Inflammatory macrophage (primary cell): ENCODE measurements at places on chromosomes 1 and 21.

- no peak for DNase-seq
Measured at GRCh38 chr1:53585565-53585964, 126.4 kb downstream of the DMRTB1 start.

DNA sequence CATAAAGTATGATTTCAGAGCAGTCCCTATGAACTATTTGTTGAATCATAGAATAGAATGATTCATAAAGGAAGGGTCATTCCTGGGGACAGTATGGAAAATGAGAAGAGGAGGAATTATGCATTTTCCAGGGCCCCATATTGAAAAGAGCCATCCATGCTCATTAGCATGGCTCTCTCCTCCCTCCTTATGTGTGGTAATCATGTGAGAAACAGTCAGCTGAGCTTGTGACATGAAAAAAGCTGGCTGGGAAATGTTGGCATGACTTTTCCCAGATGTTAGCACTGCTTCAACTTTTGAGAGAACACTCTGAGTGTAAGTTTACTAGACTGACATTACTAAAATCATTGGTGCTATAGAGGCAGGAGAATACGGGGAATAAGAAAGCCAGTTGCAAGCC, 16.1 kb downstream of the TRIM67 start:
- DNase-seq: no peak

DNA sequence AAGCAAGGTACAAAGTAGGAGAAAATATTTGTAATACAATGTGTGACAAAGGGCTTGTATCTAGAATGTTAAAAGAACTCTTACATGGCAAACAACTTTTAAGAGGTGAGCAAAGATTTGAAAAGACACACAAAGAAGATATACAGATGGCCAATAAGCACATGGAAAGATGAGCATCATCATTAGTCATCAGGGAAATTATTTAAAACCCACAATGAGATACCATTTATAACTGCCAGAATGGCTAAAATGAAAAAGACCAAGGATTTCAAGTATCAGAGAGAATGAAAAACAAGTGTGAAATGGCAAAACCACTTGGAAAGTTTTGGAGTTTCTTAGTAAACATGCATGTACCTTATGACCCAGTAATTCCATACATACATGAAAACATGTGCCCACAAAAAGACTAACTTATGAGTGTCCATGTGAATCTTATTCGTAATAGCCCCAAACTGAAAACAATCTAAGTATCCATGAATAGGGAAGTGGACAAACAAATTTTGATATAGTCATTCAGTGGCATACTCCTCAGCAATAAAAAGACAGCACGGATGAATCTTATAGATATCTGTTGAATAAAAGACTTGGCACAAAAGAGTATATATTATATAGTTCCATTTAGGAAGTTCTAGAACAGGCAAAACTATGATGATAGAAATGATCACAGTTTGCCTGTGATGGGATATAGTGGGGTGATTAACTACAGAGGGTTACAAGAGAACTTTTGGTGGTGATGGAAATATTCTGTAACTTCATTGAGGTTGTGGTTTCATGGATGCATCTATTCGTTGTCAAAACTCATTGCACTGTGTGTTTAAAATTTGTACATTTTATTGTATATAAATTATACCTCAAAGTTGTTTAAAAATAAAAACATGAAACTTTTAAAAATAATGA, 82.0 kb downstream of the DISP1 start:
- DNase-seq: no peak

DNA sequence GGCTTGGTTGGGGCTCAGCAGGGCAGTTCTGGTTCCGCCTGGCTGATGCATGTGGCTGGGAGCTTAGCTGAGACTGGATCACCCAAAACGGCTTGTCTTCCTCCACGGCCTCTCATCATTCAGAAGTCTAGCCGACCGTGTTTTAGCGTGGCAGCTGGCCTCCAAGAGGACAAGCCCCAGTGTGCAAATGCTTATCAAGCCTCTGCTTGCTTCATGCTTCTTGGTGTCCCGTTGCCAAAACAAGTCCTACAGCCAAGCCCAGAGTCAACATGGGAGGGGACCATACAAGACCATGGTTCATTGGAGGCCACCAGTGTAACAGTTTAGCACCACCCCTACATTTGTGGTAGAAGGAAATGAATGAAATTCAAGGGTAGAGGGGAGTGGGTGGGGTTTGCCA, 10.5 kb upstream of the KDF1 start:
- DNase-seq: no peak

- DNase-seq: peak; percentile 60
Measured at GRCh38 chr1:150974580-150975478, at the start of gene CERS2. CERS2 (minus strand) TSS chr1:150974835; CDS start chr1:150969090, 5,745 bp downstream.

GRCh38 chr21:31354604-31355443, 10.8 kb upstream of the TIAM1 start:
- peak; percentile 42 for DNase-seq

DNA sequence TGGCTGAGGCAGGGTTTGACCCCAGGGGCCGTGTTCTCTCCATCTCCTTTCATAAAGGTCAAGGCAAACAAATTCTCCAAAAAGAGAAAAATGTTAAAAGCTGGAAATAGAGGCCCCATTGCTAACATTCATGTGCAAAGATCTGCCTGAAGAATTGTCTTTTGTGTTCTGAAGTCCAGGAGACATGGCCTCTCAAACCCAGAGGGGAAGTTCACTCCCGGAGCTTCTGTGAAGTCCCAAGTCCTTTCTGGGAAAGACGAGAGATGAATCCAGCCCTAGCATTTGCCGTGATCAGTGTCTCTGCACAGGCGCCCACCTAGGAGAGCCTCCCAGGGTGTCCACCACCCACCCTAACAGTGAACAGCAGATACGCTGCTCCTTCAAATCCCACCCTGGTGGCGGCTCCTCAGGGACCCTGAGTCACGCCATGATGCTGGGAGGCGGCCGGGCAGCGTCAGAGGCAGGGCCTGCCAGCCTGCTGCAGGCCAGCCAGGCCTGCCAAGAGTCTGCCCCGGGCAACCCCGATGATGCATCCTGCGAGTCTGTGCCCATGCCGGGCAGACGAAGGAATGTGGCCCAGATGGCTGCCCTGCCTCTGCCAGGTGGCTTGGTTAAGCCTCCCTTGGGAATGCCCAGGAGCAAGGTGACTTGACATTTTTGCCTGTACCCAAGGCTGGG, 5.2 kb upstream of the C2CD2 start:
- DNase-seq: no peak

- no peak for DNase-seq
Measured at GRCh38 chr1:41315146-41315822, 46.0 kb upstream of the FOXO6 start.

DNA sequence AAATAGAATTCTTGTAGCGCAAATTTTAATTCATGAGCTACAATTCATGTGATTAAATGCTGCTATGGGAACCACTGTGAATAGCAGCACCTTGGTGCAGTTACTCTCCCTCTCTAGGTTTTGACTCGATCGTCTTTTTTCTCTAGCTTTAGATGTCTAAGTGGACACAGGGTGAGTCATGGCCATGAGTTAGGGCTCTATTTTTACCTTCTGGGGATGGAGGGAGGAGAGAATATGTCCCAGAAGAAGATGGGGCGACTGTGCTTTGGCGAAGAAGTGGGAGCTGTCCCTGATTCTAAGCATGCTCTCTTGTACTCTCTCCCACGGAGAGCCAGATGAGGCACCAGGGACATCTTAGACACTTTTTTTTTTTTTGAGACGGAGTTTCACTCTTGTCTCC, 1.6 kb upstream of the OR2B11 start:
- no peak for DNase-seq

GRCh38 chr1:167328816-167329483, 108.3 kb downstream of the POU2F1 start:
- peak; percentile 77 for DNase-seq

DNA sequence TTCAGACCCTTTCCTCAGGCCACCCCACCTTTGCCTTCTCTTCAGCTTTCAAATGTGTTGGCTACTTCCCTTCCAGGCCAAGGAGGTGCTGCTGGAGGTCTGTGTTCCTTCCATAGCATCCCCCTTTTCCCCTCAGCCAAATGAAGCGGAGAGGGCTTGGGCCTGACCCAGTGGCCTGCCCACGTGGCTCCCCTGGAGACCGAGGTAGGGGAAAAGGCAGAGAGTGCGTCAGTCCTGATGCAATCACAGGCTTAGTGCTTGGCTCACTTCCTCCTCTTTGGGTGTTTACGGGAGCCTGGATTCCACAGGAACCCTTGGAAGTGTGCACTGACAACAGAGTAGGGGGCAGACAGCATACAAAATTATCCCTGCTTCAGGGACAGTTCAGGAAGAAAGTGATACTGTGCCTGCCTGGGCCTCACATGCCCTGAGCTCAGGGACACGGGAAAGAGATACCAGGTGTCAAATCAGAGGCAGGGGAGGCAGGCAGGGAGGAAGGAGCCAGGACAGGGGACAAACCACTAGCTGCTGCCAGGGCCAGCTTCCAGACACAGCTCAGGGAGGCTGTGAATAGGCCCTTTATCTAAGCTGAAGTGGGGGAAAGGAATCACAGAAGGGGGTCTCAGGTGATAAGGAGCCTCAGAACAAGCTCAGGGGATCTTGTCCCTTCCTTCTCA, 16.6 kb upstream of the PTP4A2 start:
- peak; percentile 92 for DNase-seq

DNA sequence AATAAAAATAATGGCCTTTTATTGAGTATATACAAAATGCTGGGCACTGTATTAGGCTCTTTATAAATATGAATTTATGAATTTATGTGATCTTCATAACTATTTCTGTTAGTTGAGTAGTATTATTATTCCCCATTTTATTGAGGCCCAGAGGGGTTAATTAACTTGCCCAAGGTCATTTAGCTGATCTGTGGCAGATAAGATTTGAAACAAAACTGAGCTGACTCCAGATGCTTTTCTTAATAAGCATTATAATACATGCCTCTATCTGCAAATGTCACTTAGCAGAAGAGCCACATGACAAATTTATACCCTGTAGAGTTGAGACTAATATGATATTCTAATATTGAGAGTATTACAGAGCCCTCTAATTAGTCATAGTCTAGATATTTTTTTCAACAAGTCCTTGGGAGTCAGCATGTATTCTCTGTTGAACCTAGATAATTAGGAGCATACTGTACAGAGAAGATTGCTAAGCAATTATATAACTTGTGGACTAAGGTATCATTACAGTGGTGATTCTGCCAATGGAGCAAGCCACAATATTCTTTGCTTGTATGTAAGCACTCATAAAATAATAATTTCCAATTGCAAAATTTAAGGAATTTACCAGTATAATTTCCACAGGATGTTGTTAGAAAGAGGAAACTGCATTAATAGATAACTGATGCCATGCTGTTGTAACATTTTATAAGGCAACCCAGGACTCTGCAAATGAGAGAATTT, 112.0 kb downstream of the LRRC40 start:
- no peak for DNase-seq

GRCh38 chr1:37453647-37454046, 20.7 kb upstream of the ZC3H12A start:
- DNase-seq: no peak

DNA sequence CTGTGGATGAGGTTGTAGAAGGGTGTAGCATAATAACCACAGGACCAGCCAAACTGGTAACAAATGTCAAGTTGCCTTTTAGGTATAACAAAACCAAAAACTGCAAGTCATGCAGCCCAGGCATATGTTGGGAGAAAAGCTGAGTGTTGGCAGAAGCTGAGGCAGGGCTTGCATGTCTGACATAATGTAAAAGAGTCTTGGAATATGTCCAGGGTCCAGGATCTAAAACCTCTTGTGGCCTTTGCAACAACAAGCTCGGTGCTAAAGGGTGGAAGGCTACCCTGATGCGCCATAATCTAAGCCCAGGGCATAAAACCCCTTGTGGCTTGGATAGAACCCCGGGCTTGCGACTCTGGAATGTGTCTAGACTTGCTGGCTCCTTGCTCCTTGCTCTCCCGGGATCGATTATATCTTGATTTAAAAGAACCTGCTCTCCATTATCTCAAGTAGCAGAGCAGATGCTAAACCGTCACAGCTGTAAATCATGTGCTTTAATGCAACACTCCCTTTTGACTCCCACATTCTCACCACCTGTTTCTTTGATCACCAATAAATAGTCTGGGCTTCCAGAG, 26.5 kb upstream of the SLC35A3 start:
- DNase-seq: no peak

GRCh38 chr1:19361611-19362147, 49.6 kb downstream of the SLC66A1 start:
- DNase-seq: no peak

GRCh38 chr1:101945884-101946283, 50.8 kb downstream of the OLFM3 start:
- DNase-seq: no peak

- DNase-seq: peak; percentile 61
Measured at GRCh38 chr1:87151500-87152421, 176.9 kb upstream of the LMO4 start.

DNA sequence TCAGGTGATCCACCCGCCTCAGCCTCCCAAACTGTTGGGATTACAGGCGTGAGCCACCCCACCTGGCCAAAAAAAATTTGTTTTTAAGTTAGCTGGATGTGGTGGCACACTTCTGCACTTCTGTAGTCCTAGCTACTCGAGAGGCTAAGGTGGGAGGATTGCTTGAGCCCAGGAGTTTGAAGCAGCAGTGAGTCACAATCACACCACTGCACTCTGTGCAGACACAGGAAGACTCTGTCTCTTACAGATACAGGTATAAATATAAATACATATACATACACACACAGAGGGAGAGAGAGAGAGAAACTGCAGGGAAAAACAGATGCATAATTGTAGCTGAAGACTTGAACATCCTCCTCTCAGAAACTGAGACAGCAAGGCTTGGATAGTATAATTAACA, 34.8 kb upstream of the EPS15 start:
- no peak for DNase-seq

- DNase-seq: no peak
Measured at GRCh38 chr1:242245255-242245654, 246.4 kb upstream of the MAP1LC3C start.

DNA sequence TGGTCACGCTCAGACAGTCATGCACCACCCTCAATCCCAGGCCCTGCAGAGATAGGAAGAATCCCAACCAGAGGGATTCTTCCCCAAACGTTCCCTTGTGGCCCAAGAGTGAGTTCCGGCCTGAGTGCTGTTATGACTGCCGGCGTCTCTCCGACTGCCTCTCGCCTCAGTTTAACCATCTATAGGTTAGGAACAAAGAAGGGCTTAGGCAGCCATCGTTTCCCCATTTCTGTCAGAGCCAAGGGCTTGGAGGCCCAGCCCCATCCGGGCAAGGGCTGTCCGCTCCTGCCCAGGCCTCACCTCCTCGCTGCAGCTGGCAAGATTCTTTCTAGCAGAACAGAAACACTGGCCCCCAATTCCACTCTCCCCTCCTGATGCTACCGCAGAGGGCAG, 58.7 kb downstream of the STUM start:
- no peak for DNase-seq
